Non-pigmented ciliary epithelial cell (primary cell): ENCODE measurements at places on chromosomes 16 and 17.

GRCh38 chr16:23801378-23801777 is 34.4 kb upstream of the PRKCB start:
- peak; percentile 4 for DNase-seq

- DNase-seq: no peak
Measured at GRCh38 chr17:33013596-33014375, 22.1 kb downstream of the SPACA3 start.

GRCh38 chr16:6279286-6279685 is 1053.4 kb upstream of the RBFOX1 start:
- no peak for DNase-seq

DNA sequence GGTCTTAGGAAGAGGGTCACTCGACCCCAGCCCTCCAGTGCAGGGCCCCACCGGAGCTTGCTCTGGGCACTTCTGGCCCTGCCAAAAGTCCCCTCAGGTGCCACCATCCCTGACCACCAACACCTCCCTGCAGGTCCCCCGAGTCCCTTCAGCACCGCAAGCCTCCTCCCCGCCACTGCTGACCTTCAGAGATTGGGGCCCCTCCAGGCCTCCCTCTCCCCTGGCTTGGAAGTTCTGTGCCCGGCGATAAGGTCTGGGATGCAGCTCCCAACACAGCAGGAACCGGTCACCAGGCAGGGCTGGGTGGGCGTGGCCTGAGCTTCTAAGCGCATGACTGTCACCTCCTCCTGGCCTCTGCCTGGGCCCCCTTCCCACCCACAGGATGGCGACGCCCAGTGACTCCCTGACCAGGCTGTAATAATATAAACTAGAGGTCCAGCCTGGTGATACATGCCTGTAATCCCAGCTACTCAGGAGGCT is 11.2 kb downstream of the PIEZO1 start:
- DNase-seq: no peak

- DNase-seq: no peak
Measured at GRCh38 chr17:13806092-13806491, 204.4 kb upstream of the HS3ST3A1 start.

DNA sequence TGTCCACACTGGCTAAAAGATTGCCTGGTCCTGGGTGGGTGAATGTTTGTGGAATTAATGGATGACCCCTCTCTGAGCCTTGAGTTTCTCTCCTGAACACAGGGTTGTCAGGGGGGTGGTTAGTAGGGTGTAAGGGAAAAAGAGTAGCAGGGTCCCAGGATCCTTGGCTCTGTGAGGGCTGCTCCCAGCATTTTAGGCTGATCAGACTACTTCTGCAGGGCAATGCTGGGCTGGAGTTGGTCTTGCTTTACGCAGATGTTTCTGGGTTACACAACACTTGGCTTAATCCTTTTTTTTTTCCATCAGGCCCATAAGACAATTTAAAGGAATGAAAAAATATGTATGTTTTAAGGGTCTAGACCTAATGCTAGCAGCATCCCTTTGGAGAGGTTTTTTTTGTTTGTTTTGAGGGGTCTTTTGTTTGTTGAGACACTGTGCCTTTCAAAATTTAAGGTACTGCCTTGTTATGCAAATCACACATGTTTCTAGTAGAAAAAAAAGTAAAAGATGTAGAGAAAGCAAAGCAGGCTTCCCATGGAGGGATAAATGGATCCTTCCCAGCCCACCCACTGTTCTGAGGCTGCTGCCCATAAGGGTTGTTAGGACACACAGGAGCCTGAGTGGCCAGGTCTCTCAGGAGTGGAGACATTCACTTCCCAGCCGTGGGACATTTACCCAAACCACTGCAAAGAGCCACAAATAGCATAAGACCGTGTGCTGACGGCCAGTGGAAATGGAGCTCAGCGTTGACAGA is 225.6 kb upstream of the HSBP1 start:
- no peak for DNase-seq

- no peak for DNase-seq
Measured at GRCh38 chr17:75553295-75554110, 28.0 kb downstream of the LLGL2 start.

GRCh38 chr17:35732806-35733136 is 1.3 kb downstream of the RASL10B start:
- DNase-seq: no peak

- DNase-seq: peak; percentile 6
Measured at GRCh38 chr17:5237541-5238016, 2.9 kb upstream of the SCIMP start.

DNA sequence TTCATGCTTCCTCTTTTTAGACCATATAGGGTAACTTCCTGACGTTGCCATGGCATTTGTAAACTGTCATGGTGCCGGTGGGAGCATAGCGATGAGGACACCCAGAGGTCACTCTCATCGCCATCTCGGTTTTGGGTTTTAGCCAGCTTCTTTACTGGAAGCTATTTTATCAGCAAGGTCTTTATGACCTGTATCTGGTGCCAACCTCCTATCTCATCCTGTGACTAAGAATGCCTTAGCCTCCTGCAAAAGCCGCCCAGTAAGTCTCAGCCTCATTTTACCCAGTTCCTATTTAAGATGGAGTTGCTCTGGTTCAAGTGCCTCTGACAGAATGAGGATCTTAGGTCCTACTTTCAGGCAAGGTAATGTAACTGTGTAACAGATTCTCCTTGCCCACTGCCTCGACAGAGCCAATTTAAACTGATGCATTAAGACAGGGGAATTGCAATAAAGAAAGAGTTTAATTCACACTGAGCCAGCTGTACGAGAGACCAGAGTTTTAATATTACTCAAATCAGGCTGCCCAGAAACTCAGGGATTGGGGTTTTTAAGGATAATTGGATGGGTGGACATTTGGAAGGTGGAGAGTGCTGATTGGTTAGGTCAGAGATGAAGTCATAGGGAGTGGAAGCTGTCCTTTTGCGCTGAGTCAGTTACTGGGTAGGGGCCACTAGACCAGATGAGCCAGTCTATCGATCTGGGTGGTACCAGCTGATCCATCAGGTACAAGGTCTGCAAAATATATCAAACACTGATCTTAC is 59.9 kb upstream of the ATF7IP2 start:
- DNase-seq: no peak

DNA sequence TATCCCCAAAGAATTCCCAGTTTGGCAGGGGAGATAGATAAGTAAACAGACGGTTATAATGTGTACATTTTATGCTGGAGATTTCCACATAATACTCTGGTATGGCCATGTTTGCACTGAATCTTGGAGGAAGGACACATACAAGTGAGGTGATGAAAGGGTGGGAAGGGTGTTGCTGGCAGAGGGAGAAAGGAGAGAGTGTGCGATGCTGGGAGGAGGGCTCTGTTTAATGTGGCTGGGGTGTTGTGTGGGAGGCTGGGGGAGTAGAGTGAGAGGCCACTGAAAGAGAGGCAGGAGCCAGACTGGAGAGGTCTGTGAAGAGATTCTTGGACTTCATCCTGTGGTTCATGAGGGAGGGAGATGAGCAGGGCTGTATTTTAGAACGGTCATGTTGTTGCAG is 87.6 kb downstream of the SPACA3 start:
- no peak for DNase-seq

GRCh38 chr16:73233846-73234424 is 186.0 kb upstream of the ZFHX3 start:
- no peak for DNase-seq

DNA sequence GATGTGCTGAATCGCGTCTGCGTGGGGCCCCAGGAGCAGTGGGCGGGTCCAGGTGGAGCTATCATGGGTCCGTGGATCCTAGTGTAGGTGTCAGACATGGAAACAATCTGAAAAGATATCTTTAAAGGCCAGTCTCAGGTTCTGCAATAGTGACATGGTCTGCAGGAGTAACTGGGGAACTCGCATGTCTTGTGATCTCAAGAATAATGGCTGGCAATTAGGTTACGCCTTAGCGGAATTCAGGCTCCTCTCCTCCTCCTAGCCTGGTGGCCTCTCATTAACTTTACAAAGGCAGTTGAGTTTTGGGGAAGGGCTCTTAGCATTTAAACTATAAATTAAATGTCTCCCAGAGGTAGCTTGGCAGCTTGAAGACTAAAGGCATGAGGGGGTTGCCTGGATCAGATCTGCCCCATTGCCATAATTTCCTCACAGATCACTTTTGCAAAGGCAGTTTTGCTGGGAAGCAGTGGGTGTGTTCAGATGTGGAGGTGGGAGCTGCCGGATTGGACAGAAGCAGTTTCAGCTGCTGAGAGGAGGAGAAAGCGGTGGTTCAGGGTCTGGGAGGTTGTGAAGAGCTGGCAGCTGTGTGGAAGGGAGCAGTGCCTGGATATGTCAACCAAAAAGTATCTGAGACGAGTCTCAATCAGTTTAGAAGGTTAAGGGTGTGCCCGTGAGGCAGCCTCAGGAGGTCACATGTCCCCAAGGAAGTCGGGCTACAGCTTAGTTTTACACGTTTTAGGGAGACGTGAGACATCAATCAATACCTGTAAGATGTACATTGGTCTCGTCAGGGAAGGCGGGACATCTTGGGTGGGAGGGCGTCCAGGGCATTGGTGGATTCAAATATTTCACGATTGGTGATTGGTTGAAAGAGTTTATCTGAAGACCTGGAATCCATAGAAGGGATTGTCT is 2.7 kb downstream of the TBCD start:
- no peak for DNase-seq

- DNase-seq: no peak
Measured at GRCh38 chr17:77282524-77283515, 142.1 kb downstream of the SEC14L1 start.

GRCh38 chr16:59729613-59730012 is 995.5 kb upstream of the GOT2 start:
- DNase-seq: no peak

DNA sequence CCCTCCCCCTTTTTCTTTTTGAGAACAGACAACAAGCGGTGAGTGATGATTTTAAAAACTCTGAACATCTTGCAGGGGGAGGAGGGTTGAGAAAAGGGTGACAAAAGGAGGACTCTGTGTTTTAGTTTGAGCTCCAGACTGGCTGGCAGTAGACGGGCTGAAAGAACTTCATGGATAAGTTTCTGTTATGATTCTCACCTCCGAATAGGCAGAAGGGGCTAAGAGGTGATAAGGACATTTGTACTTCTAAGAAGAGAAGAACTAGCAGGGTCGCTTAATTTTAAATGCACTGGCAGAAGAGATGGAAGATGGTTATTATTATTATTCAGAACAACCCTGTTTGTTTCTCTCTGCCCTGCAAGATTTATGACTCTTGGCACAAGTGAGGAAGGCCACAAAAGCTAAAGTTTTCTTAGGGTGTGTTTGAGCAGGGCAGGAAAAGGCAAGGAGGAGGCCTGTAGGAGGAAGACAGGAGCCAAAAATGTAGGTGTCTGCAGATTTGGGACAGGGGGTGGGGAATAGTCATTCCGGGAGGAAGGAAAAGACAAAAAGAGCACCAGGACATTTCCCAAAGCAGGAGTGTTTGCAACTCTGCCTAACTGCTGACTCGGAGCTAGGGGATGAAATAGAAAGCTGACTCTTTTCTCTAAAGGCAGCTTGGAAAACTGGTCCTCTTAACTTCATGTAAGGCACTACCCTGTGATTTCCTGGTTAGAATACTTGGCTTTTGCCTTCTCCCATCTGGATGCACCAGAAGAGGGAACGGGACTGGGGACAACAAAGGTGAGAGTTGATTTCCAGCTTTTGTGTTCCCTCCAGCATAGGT is 11.9 kb upstream of the HOXB2 start:
- no peak for DNase-seq

DNA sequence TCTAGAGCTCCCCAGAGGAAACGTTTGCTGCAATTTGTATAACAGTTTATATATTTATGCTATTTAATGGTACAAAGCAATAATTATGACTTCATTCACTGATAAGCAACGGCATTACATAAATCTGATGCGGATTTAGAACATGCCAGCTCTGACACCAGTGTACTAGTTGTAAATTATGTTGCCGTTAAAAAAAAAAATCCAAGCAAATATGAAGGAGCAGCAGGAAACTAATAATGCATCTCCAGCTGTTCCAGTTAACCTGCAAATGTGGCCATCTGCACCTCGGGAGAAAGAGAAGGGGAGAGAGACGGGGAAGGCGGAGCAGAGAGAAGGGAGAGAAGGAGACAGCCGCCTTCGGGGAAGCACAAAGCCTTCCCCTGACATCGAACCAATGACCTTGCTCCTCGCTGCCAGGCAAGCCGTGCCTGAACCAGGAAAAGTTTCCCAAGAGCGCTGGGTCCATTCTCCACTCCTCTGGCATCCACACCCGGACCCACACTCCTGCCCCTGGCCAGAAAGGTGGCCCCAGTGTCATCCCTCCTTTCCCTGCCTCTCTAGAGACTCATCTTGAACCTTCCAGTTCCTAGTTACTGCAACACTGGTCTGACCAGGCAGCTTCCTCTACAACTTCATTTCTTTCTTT is 174.8 kb downstream of the C16orf78 start:
- DNase-seq: no peak

GRCh38 chr17:62631086-62631935 is 3.8 kb downstream of the MRC2 start:
- DNase-seq: no peak

DNA sequence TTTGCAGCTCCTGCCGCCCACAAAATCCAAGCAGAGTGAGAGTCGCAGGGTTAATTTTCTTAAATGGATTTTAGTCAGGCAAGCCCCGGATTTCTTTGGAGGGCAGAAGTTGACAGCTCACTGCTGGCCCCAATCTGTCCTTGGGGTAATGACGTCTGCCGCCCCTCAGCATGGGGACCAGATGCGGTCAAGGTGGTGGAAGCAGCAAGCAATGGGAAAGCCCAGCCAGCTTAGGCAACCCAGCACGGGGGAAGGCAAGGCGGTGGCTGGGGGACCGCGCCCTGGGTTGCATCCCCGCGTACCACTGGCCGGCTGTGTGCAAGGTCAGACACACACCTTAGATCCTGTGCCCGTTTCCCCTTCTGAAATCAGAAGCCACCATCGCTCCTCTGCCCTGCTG is 321.7 kb downstream of the C16orf95 start:
- no peak for DNase-seq

- no peak for DNase-seq
Measured at GRCh38 chr17:78675316-78675616, 98.1 kb upstream of the DNAH17 start.

DNA sequence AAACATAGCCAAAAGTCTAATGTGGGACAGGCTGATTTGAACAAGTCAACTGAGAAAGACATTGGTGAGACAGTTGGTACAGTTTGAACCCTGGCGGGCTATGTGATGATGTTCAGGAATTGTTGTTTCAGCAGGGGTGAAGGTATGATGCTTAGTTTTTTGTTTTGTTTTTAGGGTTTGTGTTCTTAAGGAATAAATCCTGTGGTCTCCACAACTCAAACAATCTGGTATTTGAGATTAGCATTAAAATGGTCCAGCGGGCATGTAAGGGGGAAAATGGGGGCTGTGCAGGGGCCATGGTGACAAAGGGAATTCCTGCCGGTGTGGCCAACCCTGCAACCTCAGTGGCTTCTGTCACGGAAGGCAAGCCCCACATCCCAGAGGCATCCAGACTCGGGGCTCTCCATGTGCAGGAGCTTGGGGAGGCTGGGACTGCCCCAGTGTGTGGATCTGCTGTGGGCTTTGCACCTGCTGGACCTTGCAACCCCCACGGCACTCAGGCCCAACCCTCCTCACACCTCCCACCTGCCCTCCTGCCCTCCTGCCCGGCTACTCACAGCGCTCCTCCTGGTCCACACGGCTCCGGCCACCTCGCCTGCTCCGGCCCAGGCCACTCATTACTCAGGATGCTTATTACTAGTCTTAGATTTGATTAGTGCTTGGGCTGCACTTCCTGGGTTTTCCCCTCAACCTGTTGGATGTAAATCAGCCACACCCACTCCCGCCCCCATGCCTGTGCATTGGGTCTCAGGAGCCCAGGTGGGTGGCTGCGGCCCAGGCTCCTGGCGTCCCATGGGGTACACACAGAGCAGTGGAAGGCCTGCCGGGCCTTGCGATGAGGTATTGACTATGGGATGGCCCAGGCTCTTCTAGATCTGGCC is at the start of gene TNFRSF13B:
Gene TNFRSF13B, minus strand, starts transcription at position 661 of the 881 bp plus-strand sequence. Its CDS starts 43 bp downstream, at position 618.
- no peak for DNase-seq

GRCh38 chr17:52106638-52107261 is 51.8 kb downstream of the CA10 start:
- DNase-seq: no peak
